A172 (cell line): ENCODE measurements at places on chromosomes 4 and X.

DNA sequence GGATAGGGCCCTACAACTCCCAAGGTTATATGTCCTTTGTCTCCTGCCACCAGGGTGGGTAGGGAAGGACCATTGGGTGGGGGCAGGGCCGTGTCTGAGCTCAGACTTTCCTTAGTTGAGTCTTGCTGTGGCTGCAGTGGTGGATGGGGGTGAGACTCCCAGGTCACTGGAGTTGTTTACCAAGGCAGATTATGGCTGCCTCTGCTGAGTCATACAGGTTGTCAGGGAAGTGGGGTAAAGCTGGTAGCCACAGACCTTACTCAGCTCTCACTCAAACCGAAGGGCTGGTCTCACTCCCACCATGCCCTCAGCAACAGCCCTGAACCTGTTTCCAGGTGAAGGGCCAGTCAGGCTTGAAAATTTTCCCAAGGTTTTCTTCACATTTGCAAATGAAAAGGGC, 58.8 kb upstream of the FAAH2 start:
- peak; percentile 2 for DNase-seq

GRCh38 chr4:95049551-95050233, 291.9 kb downstream of the BMPR1B start:
- no peak for DNase-seq

GRCh38 chrX:7941390-7942042, 14.3 kb upstream of the PNPLA4 start:
- DNase-seq: peak; percentile 2

GRCh38 chr4:45064741-45065140, 338.4 kb upstream of the GNPDA2 start:
- no peak for DNase-seq

- no peak for DNase-seq
These were observed 2.9 kb upstream of the SCARB2 start for GRCh38 chr4:76216524-76216923.

DNA sequence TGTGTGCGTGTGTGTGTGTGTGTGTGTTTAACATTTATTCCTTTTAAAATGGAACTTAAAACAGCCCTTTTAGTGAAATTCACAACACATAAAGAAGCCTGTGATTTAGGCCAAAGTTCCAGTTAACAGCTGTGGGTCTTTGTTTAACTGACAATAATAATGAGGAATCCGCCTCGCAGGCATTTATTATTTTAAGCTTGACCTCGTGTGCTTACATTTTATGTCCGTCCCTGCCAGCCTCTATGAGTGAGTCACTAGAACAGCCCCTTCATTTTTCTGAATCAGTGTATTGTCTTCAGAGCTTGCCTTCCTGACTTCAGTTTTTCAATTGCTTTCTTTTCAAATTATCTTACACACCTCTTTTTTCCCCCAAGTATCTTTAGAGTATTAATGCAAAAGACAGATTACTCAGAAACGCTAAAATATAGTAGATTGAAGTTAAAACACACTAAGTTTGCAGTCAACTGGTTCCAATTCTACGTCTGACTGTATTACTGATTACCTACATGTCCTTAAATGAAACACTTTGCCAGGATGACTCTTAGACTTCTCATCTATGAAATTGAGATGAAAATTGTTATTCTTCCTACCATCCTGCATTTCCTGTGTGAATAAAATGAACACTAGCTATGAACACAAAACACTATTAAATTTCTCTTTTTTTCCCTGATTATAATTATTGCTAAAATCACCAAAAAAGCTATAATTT, 319.6 kb upstream of the HS3ST1 start:
- peak; percentile 18 for DNase-seq

DNA sequence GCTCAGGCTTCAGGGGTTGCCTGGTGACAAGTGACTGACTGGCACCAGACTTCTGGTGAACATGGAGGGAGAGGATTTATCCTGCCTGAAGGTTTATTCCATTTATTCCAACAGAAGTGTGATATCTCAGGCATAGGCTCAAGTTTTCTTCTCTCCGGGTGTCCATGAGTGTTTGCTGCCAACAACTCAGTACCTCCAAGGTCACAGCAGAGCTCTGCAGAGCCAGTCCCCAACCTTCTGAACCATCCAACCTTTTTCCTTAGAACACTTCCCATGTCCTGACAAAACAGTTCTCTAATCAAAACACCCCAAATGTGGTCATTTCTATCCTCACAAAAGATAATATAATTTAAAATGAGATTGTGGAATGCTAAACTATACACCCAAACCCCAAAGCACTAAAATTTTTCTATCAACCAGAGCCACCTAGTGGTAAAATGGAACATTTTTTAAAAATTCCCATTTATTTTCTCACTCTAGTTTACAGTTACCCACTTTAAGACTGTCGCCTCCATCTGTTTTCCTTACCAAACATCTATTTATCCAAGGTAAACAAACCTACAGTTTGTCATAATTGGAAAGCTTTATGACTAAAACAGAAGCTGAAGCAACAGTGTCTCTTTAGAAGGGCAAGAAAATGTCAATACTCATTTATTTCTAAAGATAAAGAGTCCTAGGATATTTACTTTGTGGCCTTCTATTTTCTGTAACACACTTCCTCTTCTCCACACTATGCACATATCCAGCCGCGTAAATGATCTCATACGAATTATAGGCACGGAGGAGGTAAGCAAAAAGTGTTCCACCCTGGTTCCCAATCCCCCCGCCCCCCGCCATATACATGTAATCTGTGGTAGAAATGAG, 39.5 kb downstream of the TMEM154 start:
- DNase-seq: peak; percentile 21

DNA sequence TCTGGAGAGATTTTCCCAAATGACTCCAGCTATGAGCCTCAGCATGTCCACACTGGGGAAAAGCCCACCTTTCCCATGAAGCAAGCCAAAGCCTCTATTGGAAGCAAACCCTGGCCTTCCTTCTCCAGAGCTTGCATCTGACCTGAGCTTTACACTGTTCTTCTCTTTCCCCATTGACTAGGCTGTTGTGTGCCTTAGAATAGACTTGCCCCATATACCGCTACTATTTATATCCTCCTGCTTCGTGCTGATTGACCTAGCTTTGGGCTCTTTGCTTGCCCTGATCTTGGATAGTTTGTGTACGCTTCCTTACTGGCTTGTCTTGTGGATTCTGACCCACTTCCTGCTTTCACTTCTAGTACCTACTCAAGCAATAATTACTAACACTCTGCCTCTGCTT, 30.9 kb downstream of the FAM9B start:
- no peak for DNase-seq

GRCh38 chr4:30875658-30876269, 155.6 kb downstream of the PCDH7 start:
- DNase-seq: no peak

DNA sequence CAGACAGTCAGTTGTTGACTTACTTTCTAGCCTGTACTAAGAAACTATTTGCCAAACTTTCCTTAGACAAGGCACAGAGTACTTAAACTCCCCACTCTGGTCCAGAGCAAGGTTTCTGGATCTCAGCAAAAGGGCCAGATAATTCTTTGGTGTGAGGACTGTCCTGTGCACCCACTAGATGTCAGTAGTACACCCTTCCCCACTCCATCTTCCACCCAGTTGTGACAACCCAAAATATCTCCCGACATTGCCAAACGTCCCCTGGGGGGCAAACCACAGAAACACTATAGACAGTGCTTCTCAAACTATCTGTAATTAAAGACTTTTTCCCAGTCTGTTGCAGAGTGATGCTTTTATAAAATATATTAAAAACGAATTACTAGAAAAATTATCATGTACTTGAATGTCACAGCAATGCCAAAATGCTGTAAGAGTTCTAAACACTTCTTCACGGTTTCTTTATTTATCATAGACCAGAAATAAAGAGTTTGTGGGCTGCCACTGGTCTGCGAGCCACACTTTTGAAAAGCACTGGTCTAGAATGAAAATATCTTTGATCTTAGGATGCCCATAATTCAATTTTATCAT, 203.5 kb downstream of the PRDM5 start:
- peak; percentile 35 for DNase-seq

GRCh38 chr4:38119668-38120385, 159.6 kb downstream of the PTTG2 start:
- DNase-seq: peak; percentile 81

- DNase-seq: no peak
These were observed 20.4 kb upstream of the GPM6B start for GRCh38 chrX:13837290-13837745.

- DNase-seq: peak; percentile 19
These were observed 106.4 kb downstream of the DHX15 start for GRCh38 chr4:24477919-24478318.

- no peak for DNase-seq
These were observed 21.7 kb downstream of the RAB40AL start for GRCh38 chrX:102958794-102959193.

DNA sequence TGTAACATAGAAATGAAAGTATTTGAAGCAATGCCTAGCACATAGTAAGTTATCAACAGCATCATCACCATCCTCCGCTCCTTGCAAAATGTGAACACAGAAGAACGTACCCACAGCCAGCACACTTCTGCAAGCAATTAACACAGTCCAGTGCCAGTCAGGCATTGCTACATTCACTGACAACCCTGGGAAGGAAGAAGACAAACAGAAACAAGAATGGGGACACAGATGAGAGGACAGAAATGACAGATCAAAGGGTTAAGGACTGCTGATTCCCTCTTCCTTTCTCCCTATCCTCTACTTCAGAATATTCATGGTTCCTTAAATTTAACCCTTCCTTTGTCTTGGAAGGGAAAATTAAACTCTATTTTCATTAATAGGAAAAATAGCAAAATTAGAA, 53.1 kb downstream of the CHM start:
- DNase-seq: no peak

GRCh38 chr4:40305328-40306170, 29.6 kb upstream of the CHRNA9 start:
- no peak for DNase-seq

GRCh38 chrX:115579327-115579726, 18.4 kb downstream of the PLS3 start:
- DNase-seq: no peak

DNA sequence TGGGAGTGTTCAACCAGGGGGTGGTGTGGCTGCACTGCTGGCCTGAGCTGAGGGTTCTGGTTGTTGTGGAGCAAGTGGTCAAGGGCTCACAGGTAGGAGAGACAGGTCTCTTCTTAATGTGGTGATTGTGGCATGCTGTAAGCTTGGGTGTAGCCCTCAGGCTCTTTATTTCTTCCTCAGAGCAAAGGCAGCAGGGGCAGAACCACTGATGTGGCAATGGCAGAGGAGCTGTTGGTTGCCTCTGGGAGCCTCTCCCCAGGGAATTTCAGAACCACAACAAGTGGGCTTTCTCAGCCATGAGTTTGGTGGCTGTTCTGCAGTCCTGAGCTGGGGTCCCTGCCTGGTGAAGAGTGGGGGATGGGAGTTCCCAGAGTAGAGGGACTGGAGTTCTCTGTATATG, 1017.2 kb downstream of the SH3BGRL start:
- DNase-seq: no peak

GRCh38 chrX:45668686-45669443, 468.2 kb upstream of the DIPK2B start:
- peak; percentile 96 for DNase-seq

DNA sequence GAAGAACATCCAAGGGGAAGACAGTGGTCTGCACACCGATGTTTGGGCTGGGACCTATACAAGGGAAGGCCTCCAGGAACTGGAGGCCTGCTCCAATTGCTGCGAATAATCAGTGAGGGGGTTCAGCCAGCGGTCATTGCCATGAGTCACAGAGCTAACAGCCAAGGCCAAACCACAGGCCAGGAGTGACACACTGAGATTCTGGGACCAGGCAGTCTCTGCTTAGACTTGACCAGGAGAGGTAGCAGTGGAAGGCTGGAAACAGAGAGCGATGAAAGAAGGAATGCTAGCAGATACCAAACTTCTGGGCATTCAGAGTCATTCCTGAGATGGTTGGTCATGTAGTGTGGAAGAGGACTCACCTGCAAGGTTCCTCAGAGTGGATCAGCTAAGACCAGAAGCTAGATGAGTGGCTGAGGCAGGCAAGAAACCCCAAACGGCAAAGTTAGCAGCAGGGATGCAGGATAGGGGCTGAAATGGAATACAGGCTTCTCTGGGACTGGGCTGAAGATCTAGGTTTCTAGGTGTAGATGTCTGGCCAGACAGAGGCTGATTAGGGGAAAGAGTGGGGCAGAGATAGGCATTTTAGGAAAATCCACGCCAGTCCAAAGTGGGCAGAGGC, 54.7 kb downstream of the CNGA2 start:
- peak; percentile 80 for DNase-seq
